ENCODE measurements at places on chromosomes 4 and X.
A peak's percentile ranks its signal among the peaks of the same experiment; 100 is the strongest.

DNA sequence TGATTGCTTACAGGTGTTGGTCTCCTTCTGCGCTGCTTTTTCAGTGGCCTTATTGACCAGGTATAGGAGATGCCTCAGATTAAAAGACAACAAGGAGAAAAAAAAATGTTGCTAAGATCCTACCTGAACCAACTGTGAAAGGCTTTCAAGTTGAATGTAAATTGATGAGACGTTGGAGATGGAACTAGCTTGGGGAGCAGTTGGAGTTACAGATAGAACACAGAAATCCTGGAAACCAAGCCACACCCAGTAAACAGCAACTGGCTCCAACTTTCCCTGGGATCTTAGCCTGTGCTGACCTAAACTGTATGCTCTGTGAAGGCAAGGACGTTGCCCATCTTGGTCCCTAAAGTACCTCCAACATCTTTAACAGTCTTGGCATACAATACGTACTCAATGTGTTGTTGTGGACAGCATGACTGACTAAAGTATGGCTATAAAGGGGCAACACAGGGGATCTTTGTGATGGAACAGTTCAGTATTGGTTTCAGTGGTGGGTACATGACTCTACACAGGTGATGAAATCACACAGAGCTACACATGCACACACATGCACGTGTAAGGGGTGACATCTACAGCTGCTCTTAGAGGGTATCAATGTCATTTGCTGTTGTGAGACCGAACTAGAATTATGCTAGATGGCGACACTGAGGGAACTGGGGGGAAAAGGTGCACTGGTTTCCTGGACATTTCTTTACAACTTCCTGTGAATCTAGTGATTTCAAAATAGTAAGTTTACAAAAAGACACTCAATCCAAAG, 22.3 kb downstream of the GAB3 start:
- H3K4me1 ChIP-seq = no peaks in the 10 kb centered on the region
- no peaks in the 10 kb centered on the region for H3K27me3 ChIP-seq
- DNase-seq = no peak
- peak overlapping the region; percentile 64 for H3K27ac ChIP-seq
- H3K36me3 ChIP-seq = no peaks in the 10 kb centered on the region

- H3K4me3 ChIP-seq = no peak overlapping the region
- H3K27ac ChIP-seq = no peak overlapping the region
- H3K27me3 ChIP-seq = no peaks in the 10 kb centered on the region
- no peak for DNase-seq
- H3K36me3 ChIP-seq = no peaks in the 10 kb centered on the region
Measured at GRCh38 chr4:171553961-171554360, 259.2 kb upstream of the GALNTL6 start.

DNA sequence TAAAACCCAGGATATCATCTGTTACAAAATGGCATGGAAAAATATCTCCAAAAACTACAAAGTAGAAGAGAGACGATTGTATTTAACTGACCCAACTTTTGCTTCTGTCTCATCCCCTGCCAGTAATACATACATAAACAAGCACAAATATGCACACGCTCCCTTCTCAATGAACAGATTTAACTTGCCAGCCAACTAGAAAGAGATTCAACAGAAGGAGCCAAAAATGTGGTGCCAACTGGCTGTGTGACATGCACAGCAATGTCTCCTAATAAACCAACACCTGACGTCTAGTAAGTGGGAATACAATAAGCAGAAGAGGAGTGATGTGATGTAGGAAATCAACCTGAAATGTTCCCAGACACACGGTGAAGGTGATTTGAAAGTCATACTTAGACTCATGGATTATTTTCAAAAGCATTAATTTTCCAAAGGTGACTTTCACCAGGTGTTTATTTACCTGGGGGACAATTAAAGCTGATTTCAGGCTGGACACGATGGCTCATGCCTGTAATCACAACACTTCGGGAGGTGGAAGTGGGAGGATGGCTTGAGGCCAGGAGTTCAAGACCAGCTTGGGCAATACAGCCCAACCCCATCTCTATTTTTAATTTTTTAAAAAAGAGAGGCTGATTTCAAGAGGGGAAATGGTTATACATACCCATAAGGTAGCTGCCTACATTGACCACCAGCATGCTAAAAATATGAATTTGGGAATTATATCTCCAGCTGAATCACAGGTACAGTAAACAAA, 33.7 kb downstream of the SH3RF1 start:
- no peak overlapping the region for H3K27ac ChIP-seq
- H3K4me1 ChIP-seq = no peaks in the 10 kb centered on the region
- no peaks in the 10 kb centered on the region for H3K36me3 ChIP-seq
- H3K4me3 ChIP-seq = no peak overlapping the region

GRCh38 chr4:158754385-158755180, 14.2 kb upstream of the FNIP2 start:
- DNase-seq = no peak
- H3K4me1 ChIP-seq = no peaks in the 10 kb centered on the region
- H3K27ac ChIP-seq = no peak overlapping the region

GRCh38 chr4:130322439-130322838, 1226.5 kb downstream of the C4orf33 start:
- H3K4me1 ChIP-seq = no peaks in the 10 kb centered on the region
- no peak for DNase-seq
- H3K27me3 ChIP-seq = no peaks in the 10 kb centered on the region
- no peak overlapping the region for H3K4me3 ChIP-seq
- H3K27ac ChIP-seq = no peak overlapping the region
